Muscle of back (tissue), 13 donors: ENCODE measurements at places on chromosomes 2 and 18. TPM values are rescaled to one million over a fixed set of nuclear protein-coding genes. Genes with fewer than 3 reads are reported as not detected.
A peak's percentile ranks its signal among the peaks of the same experiment; 100 is the strongest.

GRCh38 chr2:12534646-12535263, 182.0 kb upstream of the TRIB2 start:
- peak; percentile 96 for DNase-seq

- no peak for DNase-seq
Measured at GRCh38 chr18:44885507-44885906, 204.8 kb downstream of the SETBP1 start.

GRCh38 chr2:224213396-224213795, 174.3 kb upstream of the SERPINE2 start:
- DNase-seq: no peak

The NBAS gene
- polyA plus RNA-seq: 36.2 TPM

The HOXD12 gene
- polyA plus RNA-seq: not detected

The CNDP1 gene
- 0.20 TPM for polyA plus RNA-seq
